ENCODE measurements at places on chromosomes 16 and 17.
A peak's percentile ranks its signal among the peaks of the same experiment; 100 is the strongest.

- peak; percentile 8 for DNase-seq
Measured at GRCh38 chr17:71792966-71793365, 327.9 kb upstream of the SOX9 start.

DNA sequence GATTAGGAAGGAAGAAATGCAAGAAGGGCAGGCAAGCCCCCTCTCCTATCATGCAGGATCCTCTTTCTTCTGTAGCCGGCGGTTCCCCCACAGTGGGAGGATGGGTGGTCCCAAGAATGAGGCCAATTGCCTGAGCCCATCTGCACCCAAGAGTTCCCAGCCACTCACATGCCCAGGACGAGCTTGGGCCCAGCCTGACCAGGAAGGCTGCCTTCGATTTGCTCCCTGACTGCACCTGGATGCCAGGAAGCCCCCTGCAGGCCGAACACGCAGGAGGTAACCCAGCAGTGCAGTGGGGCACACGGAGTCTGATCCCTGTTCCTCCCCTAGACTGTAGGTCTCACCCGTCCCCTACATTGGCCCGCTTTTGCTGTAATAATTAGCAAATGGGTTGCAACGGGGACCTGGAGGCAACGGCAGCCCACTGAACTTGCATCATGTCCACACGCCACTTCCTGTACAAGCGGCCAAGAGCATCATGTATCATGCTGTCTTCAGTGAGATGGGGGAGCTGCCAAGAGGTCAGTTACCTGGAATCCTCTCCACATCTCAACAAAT, 67.5 kb downstream of the AMFR start:
- DNase-seq = no peak

DNA sequence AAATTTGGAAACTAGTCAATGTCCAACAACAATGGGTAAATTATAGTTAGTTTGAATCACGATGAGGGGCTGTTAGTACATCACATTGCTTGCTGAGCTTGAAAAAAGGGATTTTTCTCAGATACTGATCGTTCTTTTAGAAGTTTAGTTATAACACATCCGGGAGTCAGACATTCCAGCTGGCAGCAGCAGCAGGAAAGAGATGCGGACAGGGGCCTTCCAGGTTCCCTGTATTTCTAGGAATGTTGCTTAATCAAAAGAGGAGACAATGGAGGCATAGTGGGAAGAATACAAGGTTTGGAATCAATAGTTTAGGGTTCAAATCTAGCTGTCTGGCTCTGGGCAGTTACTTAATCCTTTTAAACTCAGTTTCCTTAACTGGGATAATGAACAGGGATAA, 27.8 kb downstream of the CDK5R1 start:
- no peak for DNase-seq

DNA sequence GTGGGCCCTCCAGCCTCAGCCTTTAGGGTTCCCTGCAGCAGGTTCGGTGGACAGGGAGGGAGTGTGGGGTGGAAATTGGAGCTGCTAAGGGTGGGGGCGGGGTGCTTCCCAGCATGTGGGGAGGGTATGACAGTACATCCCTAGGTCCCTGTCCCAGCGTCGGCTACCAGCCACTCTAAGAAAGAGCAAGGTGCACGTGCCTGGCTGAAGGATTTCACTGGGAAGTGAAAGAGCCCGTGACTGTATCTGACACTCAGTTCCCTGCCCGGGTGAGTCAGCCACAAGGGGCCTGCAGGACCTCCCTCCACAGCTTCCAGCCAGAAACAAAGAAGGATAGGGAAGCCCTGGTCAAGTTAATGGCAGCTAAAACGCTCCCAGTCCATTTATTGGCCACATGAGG, 4.1 kb downstream of the SNRNP25 start:
- DNase-seq = no peak
